ENCODE measurements at places on chromosomes 1 and 21.

DNA sequence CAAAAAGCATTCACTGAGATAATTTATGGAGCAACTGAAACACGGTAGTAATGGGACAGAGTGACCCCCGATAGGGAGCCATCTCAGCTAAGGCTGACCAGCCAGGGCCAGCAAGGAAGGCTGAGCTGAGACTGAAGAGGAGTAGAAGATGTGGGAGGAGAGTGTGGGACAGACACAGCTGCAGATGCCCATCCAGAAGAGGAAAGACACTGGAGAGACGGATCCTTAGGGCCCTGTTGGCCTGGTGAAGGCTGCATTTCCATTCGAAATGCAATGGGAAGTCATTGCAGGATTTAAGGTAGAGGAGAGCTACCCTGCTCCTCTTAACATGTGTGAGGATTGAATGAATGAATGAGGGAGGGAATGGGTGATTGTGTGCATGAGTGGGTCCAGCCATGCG lies 44.0 kb upstream of the LRP8 start:
- no peak for DNase-seq

GRCh38 chr21:41965045-41965444 lies 11.2 kb upstream of the C2CD2 start:
- DNase-seq = no peak

GRCh38 chr1:163170331-163170730 lies 32.4 kb downstream of the RGS5 start:
- no peak for DNase-seq

GRCh38 chr1:27878039-27878438 lies 5.7 kb downstream of the THEMIS2 start:
- DNase-seq = no peak

GRCh38 chr1:164589961-164590507 lies 31.1 kb downstream of the PBX1 start:
- DNase-seq = no peak

DNA sequence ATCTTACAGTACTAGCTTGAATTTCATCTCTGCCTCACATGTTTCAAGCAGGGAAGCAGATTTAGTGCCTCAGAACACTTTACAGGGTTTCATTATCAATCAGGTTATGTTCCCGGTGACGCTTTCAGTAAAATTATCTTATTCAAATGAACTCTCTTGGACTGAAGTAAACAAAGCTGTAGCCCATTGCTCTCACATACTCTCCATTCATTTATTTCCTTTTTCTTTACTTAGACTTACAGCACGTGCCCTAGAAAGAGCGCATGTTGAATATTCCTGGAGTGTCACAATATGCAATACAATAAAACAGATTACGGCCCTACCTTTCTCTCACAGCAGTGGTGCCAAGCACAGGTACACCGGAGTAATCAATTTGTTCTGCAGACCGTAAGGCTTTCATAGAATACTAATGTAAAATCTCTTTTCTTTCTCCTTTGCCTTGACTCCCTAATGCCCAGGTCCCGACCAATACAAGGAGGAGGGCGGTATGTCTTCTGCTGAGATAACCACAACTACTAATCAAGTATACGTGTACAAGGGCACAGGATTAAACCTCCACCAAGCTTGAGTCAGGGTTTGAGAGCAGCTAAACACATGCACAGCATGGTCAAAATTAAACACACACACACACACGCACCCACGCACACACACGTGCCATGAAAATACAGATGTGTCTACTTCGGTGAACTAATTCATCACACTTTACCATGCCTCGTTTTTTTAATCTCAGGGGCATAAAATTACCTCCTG lies 62.8 kb downstream of the NRIP1 start:
- no peak for DNase-seq

DNA sequence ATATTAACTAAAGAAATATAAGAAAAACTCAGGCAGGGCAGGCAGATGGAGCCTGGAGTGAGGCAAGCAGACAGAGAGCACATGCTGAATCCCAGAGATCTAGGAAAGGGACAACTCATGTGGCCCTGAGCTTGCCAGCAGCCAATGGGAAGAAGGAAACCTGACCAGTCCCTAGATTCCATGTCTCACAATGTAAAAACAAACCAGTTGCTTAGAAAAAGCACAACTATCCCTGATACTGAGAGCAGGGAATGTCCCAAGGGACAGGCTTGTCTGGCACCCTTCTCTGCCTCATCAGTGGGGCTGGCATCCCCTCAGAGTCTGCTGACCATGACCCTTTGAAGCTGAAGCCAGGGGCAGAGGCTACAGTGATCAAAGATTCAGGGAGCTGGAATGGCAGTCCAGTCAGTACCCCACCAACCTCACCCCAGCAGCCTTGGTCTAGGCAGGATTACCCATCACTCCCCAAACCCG lies 27.8 kb downstream of the HSPG2 start:
- DNase-seq = no peak

- no peak for DNase-seq
Measured at GRCh38 chr1:154753426-154753825, 116.7 kb downstream of the KCNN3 start.

- no peak for DNase-seq
Measured at GRCh38 chr21:18443701-18444100, 40.1 kb upstream of the TMPRSS15 start.

DNA sequence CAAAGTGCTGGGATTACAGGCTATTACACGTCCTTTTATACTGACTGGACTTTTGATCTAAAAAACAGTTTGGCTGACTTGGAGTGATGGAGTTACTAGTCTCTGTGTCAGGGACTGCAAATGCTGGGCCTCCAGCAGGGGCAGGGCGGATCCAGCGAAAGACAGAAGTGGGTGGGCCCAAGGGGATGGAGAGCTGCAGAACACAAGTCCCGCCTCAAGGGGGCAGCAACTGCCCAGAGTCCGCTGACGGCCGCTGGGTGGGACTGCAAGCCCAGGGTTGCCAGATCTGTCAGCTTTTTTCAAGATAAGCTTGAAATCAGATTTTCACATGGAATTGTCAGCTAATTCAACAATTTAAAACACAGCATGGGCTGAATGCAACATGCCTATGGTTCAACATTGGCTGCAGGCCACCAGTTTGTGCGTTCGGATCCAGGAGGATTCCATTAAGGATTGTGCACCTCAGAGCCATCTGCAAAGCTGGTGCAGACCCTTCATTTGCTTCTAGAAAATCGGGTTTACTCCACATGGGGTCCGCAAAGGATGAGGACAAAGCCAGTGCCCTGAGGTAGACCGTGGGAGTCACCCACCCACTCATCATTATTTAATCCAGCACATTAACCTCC lies 10.7 kb downstream of the STMN1 start:
- peak; percentile 60 for DNase-seq

DNA sequence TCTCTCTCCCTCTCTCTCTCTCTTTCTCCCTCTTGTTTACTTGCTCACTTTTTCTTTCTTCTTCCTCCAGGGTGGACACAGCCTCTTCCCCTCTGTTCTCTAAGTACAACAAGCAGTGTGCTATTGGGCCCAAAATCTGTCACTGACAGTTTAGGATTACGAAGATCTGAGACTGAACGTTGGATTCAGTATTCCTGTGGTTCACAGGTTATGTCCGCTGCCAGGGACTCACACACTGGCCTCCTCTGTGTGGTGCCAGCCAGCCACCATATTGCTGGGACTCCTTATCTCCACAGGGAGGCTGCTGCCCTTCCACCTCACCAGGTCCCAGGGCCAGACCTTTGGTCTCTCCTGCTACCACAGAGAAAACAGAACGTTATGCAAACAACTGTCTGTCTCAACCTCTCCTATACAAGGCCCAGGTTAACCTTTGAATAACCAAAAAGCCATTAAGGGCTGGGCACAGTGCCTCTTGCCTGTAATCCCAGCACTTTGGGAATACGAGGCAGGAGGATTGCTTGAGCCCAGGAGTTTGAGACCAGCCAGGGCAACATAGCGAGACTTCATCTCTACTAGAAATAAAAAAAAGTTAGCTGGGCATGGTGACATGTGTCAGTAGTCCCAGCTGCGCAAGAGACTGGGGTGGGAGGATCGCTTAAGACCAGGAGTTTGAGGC lies 171.9 kb upstream of the RAB4A start:
- DNase-seq = no peak

- no peak for DNase-seq
Measured at GRCh38 chr21:26965040-26965906, 1.6 kb downstream of the ADAMTS5 start.

DNA sequence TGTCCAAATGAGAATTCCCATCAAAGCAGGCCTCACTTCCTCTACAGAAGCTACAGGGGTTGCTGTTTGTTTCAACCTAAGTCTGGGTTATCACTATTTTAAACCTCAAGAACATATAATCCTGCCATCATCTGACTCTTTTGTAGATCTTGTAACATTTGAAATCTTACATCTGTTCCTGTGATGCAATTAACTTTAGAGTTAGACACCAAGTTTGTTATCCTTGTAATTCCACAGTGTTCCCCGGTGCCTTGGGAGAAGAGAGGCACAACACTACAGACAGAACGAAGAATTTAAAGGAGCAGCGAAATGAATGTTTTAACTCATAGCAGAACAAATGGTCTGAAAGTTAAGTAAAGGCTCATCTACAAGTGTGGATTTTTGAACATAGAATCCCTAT lies 116.1 kb downstream of the UCHL5 start:
- no peak for DNase-seq

DNA sequence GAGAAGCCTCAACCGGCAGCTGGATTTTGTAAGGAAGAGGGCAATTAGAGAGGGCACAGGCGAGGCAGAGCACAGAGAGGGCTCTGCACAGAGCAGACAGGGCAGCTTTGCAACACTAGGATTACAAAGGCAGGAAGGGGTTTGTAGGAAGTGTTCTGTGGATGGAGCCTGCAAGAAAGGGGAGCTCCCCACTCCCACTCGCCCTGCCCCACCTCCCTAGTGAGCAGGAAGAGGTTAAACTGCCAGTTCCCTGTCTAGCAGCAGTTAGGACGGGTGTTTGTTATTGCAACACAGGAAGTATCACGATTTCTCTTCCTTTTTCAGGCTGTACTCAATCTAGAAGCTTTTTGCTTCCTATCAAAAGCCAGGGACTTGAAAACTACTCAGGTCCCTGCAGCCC lies 63.3 kb upstream of the LRRC8D start:
- DNase-seq = no peak

- no peak for DNase-seq
Measured at GRCh38 chr1:34296059-34296458, 119.4 kb downstream of the C1orf94 start.

GRCh38 chr1:244751271-244751895 lies 84.1 kb upstream of the COX20 start:
- no peak for DNase-seq

DNA sequence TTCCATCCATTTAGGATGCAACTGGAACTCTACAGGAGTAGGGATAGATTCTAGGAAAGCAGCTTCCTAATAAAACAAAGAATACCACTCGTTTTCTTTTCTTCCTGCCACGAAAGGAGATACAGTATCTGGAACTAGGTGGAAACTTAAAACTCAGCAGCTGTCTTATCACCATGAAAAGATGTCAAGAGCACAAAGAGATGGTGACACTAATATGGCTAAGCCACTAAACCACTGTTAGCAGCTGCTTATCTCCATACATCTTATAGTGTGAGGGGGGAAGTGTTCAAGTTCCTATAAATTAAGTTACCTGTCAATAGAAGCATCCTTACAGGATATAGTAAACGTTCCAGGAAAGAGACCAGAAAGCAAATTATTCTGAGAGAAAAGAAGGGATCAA lies 162.5 kb downstream of the TYW3 start:
- no peak for DNase-seq

DNA sequence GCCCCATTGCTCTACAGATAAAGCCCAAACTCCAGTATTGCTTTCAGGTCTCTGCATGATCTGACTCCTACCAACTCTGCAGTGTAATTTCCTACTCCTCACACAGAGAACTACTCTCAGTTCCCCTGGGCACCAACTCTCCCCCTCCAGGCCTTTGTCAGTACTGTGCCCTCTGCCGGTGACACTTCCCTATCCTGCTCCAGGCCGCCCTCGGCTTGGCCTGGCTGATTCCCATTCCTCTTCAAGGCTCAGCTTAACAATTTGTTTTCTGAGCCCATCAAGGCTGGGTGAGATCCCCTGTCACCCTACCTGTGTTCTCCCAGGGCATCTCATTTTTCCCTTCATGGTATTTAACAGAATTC lies 2.6 kb downstream of the SLAMF8 start:
- no peak for DNase-seq

GRCh38 chr1:115186711-115187265 lies 97.5 kb upstream of the TSPAN2 start:
- no peak for DNase-seq

DNA sequence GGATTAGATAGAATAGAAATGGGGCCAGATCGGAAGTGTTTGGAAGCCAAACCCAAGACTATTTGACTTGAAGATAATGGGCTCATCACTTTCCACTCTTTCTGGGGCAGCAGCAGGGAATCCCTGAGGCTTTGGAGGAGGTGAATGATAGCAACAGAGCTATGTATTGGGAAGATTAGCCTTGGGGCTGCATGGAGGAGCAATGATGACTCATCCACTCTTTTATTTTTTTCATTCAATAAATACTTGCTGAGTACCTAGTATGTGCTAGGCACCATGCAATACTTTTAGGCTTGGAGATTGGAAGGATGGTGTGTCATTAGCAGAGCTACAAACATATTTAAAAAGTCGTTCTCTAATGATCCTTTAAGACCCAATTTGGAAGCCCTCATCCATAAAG lies 166.9 kb upstream of the FOXD3 start:
- DNase-seq = no peak

DNA sequence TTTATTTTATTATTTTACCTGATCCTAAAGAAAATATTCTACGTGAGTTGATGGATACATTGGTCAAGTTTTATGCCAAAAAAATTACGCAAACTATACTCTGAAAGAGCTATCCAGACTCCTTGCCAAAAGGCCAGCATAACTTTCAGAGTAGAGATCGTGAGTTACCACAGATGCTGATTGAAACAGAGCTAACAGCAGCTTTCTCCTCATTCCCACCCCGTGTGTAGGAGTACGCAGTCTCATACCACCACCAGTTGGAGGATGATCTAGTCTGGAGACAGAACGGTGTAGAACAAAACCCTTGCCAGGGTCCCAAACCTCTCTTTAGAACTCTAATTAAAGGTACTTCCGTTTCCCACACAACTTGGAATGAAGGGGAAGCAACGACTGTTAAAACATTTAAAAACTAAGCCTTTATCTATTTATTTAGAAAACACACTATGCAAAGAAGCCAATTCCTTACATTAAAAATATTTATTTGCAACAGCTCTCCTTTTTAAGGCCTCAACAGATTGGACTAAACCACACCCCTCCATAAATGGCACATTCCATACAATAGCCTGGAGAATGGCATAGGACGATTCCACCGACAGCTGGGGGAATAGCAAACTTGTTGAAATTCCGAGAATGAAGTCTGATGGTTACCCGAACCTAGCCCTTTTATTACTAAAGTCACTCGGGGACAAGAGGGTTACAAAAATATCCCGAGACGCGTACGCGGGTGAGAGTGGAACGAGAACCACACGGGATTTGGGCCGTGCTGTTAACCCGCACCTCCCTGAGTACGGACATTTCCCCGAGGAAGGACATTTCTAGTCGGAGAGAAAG lies 1.4 kb downstream of the NUCKS1 start:
- peak; percentile 50 for DNase-seq

GRCh38 chr21:41459884-41460534 lies 34.0 kb downstream of the MX1 start:
- DNase-seq = no peak

Data from glomerular endothelial cell (primary cell).